CD4-positive, alpha-beta T cell (primary cell): ENCODE measurements at places on chromosomes 1 and 21.

DNA sequence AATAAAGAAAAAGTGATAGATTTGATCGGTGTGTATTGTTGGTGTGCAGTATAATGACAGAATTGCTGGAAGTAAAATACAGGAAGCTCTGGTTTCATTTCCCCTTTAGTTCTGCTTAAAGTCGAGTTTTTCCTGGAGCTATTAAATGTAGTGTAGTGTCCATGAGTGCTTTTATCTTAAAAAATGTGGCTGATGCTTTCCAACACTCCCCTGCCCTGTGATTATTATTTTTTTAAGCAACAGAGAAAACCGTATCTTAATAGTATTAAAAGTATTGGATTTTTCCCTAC, 1.1 kb downstream of the LGALS8 start:
- no peak for DNase-seq

DNA sequence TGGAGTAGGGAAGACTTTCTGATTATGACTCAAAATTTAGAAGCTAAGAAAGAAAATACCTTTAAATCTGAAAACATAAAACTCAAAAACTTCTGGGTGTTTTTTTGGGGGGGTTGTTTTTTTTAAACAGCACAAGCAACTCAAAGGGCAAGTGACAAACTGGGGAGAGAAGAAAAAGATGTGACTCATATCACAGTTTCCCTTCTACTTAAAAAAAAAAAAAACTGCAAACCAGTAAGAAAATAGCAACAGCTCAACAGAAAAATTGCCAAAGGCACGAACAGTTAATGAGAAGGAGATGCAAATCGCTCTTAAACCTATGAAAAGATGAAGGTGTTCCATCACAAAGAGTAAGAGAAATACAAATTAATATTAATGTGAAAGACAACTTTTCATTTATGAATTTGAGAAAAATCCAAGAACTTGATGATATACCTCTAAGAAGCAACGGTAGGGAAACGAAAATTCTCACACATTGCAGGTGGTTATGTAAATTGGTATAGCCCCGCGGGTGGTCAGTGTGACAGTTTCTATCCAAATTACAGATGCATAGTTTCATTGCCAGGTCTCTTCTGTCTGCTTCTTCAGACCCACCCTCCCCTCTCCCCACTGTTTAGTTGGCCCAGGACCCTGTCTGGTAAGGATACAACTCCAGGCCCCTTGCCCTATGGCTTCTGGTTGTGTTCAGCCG, 9.0 kb downstream of the IFNAR2 start:
- DNase-seq = no peak

DNA sequence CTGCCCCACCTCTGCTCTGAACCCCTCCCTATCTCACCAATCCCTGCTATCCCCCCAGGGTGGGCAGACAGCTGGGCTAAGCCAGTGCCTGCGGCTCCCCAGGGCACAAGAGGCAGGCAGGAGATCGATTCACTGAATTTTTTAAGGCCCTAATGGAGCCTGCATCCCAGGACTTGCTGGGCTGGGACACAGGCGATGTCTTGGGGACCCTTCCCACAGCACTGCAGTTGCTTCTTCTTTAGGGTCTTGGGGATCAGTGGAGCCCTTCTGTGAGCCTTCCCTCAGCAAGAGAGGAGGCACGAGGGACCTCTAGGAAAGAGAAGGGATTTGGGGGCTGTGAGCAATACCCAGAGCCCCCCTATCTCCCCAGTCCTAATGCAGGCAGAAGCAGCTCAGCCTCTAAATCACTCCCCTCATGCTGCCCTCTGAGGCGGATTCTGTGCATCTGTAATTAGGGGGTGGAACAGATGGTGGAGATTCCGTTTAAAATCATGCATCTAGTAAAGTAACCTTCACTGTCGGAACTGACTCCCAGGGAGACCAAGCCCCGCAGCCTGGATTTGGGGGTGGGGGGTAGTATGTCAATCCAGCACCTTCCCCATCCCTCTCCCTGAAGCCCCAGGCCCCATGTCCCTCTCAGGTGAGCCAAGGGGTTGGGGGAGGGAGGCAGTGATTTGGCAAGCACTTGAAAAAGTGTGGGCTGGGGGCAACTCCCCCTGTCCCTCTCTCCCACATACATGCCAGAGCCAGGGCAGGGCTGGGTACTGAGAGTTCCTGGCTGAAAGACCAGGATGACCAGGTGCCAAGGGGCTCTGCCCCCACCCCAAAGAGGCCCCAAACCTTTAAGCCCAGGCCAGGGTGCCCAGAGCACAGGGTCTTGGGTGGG, 10.0 kb downstream of the AHDC1 start:
- DNase-seq = no peak

DNA sequence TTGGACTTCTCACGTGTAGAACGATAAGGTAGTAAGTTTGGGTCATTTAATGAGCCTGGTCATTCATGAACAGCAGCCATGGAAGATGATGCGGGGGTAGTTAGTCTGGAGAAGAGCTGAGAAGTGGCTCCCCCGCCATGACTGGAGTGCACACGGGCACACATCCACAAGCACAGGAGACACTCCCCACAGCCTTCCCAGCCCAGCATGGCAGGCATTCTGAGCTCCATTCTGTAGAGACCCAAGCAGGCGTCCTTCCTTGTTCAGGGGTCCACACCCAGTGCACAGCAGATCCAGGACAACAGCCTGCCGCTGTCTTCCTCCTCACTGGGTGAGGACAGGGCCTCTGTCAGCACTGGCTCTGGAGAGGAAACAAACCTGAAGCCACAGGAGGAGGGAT, 57.0 kb downstream of the SCCPDH start:
- no peak for DNase-seq

DNA sequence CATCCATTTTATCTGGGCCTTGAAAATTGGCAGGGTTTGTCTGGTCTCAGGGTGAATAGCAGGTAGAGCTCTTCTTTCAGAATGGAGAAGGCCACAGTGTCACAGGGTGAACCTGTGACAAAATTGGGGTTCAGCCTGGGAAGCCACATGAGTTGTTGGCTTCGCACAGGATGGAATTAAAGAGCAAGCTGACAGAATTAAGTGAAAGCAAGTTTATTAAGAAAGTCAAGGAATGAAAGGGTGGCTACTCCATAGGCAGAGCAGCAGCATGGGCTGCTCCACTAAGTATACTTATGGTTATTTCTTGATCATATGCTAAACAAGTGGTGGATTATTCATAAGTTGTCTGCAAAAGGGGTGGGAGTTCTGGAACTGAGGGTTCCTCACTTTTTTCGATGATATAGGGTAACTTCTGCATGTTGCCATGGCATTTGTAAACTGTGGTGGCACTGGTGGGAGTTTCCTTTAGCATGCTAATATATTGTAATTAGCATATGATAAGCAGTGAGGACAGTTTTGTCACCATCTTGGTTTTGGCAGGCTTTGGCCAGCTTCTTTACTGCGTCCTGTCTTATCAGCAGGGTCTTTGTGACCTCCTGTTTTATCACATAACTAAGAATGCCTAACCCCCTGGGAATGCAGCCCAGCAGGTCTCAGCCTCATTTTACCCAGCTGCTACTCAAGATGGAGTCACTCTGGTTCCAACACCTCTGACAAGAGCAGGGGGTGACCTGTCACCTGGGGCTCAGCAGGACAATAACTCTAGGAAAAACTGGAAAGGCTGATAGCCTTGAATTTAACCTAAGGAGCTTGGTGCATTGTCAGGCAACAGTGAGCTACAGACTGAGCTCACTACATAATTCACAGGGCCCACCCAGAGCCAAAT, 5.1 kb downstream of the IFNAR2 start:
- no peak for DNase-seq

- no peak for DNase-seq
Measured at GRCh38 chr1:175792136-175792535, 48.7 kb upstream of the TNR start.

DNA sequence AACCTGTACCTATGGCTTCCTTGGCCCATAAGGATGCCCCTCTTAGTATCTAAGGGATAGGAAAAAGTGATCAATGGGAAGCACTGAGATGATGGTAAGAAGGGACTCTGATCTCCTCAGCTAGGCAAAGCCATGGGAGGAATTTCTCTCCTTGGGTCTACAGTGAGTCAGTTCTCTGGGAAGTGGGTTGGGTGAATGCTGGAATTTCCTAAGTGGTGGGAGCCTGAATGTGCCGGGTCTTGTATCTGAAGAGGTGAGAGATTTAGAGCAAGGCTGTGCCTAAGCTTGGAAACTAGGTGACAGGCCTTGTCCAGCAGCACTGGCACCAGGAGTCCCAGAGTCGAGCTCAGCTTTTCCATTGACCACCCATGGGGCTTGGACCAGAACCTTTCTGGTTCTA, 96.3 kb upstream of the SLC2A1 start:
- no peak for DNase-seq

- DNase-seq = no peak
Measured at GRCh38 chr1:87600854-87601253, 272.2 kb downstream of the LMO4 start.

- DNase-seq = no peak
Measured at GRCh38 chr1:206717674-206717989, 32.9 kb downstream of the MAPKAPK2 start.

- DNase-seq = no peak
Measured at GRCh38 chr21:18524097-18524880, 120.7 kb upstream of the TMPRSS15 start.

DNA sequence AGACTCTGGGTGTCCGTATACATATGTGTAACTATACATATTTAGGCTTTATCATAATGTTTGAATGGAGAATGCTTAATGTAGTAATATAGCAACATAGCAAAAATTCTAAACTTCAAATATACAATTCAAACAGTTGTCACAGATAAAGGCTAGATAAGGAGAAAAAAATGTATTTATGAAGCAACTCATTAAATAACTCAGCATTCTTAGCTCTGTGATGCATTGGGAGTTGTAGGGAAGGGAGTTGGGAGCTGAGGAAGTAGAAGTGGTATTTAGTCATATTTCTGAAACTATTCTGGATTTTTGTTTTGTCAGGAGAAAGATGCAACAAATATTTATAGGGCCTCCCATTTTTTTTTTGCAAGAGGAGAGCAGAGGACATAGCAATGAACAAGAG, 197.8 kb downstream of the PBX1 start:
- DNase-seq = no peak

DNA sequence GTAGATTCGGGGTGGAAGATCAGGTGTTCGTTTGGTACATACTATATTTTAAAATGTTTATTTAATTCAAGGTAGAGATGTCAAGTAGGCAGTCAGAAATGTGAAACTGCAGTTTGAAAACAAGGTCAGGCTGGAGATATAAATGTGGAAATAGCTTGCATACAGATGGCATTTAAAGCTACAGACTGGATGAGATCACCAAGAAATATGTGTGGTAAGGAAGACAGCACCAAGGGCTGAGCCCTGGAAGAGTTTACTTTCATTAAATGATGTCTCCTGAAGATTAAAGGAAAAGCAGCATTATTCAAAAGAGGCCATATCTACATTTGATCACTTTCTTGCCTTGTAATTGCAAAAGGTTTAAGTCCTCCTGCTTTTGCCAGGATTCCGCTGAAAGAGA, 271.3 kb downstream of the PTBP2 start:
- no peak for DNase-seq

- no peak for DNase-seq
Measured at GRCh38 chr21:43825936-43826622, 36.7 kb downstream of the RRP1 start.

DNA sequence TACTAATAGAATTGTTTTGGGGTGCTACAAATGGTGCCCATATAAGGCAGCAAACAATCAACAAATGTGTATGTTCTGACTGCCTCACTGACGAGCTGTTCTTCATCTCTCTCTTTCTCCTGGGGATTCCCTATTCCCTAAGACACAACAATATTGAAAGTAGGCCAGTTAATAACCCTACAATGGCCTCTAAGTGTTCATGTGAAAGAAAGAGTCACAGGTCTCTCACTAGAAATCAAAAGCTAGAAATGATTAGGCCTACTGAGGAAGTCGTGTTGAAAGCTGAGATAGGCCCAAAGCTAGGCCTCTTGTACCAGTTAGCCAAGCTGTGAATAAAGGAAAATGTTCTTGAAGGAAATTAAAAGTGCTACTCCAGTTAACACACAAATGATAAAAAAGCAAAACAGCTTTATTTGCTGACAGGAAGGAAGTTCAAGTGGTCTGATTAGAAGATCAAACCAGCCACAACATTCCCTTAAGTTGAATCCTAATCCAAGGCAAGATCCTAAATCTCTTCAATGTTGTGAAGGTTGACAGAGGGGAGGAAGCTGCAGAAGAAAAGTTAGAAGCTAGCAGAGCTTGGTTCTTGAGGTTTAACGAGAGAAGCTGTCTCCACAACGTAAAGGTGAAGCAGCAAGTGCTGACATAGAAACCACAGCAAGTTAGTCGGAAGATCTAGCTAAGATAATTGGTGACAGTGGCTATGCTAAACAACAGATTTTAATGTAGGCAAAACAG, 26.3 kb downstream of the ATP2B4 start:
- peak; percentile 74 for DNase-seq

- DNase-seq = no peak
Measured at GRCh38 chr1:6485168-6486101, 6.0 kb downstream of the PLEKHG5 start.

DNA sequence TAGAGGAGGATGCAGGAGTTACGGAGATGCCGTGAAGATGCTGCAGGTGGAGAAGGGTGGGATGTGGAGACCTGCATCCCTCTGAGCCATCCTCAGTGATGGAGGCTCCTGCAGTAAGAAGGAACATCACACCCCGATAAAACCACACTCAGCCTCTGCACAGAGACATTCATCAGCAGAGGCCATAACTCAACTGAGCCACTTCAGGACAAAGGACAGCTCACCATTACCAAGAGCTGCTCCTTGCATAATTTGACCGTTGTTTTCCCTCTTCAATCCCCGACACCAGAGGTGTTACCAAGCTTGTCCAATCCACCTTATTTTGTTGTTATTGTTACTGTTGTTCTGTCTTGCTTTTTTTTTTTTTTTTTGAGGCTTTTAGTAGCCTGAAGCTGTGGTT, 543.9 kb downstream of the AJAP1 start:
- DNase-seq = no peak

GRCh38 chr1:88877382-88877825, 14.0 kb downstream of the GTF2B start:
- no peak for DNase-seq

DNA sequence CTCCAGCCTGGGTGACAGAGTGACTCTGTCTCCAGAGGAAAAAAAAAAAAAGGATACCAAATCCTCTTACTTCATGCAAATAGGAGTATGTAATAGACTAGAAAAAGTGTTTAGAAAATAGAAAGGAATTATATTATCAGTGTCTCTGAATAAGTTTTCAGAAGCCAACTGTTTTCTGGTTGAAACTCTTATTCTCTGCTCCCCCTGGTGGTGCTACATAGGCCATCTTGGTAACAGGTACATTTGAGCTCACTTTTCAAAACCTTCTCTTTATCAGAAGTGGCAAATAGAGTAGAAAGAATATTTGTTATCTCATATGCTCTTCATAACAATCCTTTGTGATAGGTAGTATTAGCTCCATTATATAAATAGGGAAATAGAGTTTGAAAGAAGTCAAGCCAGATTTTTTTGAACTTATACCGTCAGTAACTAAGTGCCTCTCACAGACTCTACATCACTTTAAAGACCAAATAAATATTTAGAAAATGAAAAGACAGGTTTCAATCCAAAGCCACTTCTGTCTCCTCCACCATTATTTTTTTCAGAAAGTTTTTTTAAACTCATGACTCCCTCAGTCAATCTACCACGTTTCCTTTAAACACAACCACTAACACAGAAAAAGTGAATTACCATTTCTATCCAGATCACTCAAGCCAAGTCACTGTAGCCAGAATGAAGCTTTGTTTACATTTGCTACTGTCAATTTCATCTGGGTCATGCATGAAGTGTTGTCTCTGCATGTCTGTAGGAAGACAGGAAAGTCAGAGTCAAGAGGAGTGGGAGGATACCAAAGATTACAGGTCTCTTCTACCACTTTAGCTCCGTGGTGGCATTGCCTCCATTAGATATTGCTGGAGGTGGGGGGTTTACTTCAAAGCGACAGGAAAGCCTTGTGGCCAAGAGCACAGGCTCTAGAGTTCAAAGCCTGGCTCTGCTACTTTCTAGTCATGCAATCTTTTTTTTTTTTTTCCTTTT, 45.6 kb downstream of the IL23R start:
- DNase-seq = peak; percentile 16

- DNase-seq = no peak
Measured at GRCh38 chr1:17007121-17007520, 4.6 kb downstream of the ATP13A2 start.
